ENCODE measurements at places on chromosomes 11 and 22.

GRCh38 chr22:50417411-50418210, 57.2 kb downstream of the SBF1 start:
- no peak for DNase-seq

- DNase-seq, result no peak
Observed at GRCh38 chr11:94504689-94505293, 7.5 kb upstream of the C11orf97 start.

DNA sequence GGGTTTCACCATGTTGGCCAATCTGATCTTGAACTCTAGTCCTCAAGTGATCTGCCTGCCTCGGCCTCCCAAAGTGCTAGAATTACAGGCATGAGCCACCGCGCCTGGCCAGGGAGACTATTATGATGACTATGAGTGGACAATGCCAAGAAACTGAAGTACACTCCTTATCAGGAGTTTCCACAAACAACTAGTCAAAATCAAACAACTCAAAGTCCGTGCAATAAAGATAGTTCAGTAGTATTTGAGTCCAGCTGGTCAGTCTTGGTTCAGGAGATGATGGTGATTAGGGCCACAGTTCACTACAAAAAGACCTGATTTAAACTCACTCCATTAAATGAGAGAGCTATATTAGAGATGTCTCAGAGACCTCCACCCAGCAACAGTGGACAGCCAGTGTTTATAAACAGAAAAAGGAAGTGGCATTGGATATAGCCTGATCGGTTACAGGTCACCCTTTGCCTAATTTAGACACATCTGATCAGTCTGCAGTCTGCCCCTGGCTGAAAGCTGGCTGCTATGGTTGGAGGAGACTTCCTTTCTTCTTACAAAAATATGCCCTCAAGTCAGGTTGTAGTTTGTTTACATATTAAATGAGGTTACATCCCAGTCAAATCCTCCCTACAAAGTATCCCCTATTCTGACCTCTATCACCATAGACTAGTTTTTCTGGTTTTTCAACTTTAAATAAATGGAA, 17.0 kb downstream of the CD3E start:
- DNase-seq, result no peak

- no peak for DNase-seq
Observed at GRCh38 chr11:124198897-124199296, 15.8 kb downstream of the OR10D3 start.

DNA sequence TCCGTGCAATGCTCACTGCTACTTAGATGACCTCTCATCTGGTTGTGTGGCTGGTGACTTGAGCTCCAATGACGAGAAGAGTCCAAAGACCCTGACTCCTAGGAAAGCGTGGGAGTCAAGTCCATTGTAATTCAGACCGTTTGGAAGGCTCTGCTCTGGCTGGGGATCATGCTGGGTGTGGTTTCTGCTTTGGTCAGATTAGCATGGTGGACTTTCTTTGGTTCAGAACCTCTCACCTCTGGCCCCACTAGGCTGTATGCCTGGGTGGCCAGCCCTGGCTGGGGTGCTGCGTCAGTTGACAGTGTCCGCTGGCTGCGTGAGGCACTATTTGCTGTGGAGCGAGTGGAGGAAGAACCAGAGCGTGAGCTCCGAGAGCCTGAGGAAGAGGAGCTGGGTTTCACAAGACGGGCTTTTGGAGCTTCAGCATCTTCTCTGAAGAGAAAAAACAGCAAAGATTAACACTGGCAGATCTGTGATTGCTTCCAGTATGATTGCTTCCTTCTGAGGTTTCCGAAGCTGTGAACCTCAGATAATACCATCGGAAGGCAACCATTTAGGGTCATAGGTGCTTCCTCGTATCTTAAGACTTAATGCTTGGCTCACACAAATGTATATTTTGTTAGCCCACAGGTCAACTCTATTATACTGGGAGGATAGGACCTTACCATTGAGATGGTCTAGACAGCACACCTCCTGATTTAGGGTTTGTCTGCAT, 11.6 kb upstream of the HSPA8 start:
- DNase-seq, result no peak

GRCh38 chr22:46272196-46272595, 4.4 kb downstream of the TTC38 start:
- DNase-seq, result no peak

DNA sequence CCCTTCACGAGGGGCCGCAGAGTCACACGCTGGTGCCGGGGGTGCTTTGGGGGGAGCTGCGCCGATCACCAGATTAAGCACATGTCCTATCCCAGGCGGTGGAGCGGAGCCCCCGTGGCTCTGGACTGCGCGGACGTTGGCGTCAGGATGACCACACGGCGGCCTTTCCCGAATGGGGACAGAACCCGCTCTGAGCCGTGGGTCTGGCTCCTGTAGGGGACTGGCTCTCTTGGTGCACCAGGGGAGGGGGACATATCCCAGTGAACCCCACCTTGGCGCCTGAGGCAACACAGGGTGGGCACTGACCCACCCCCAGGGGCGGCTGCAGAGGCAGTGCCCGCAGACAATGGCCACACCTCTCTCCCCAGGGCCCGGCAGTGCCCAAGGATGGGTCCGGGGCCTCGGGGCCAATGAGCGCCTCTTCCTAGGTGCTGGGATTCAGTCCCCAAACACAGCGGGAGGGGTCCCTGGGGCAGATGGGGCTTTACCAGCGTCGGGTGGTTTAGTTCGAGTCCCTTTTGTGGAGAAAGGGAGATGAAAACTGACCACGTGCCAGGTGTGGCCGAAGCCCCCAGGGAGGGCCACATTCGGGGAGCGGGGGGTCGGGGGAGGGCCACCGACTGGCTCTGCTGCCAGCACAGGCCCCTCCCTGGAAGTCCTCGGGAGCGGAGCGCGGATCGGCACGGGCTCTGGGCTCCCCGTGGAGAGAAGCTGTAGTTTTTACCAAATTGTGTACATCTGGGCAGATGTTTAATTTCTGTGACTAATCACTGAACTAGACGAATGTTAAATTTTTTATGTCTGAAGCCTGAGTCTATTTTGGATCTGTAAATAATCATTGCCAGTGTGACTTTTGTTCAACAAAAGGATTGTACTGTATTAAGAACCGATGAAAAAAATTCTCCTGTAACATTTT, 58.9 kb downstream of the GRAMD4 start:
- DNase-seq, result no peak

- no peak for DNase-seq
Observed at GRCh38 chr11:8597182-8597581, 3.2 kb upstream of the STK33 start.

GRCh38 chr11:15874704-15875103, 481.6 kb downstream of the SOX6 start:
- no peak for DNase-seq

GRCh38 chr11:68658661-68659060, 25.7 kb upstream of the GAL start:
- DNase-seq, result no peak

DNA sequence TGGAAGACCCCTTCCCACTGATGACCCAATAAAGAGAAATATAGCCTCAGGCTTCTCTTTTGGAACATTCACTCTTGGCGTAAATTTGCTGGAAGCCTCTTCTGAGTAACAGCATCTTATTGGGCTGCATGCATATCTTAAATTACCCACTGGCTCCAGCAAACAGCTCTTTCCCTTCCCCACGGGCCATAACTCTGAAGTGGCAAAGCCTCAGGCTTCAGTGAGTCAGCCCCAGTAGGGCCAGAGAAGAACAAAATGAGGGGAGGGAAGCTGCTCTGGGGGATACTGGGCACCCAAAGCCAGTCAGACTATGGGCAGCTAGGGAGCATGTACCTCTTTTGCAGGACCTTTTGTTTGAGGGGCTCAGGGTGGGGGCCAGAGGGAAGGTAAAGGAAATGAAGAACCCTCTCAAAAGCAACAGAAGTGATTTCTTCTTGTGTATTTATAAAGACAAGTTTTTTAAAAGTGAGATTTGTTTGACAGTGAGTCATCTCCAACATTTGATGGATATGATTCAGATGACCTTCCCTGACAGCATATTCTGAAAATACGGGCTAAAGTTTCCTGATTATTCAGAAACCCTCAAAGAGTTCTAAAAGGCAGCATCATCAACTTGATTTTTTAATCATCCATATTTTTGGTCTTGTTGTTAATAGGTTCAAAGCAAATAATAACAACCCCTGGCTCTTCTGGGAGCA, 203.4 kb downstream of the KIF18A start:
- DNase-seq, result no peak

GRCh38 chr11:35262056-35262455, 123.1 kb downstream of the CD44 start:
- DNase-seq, result no peak

DNA sequence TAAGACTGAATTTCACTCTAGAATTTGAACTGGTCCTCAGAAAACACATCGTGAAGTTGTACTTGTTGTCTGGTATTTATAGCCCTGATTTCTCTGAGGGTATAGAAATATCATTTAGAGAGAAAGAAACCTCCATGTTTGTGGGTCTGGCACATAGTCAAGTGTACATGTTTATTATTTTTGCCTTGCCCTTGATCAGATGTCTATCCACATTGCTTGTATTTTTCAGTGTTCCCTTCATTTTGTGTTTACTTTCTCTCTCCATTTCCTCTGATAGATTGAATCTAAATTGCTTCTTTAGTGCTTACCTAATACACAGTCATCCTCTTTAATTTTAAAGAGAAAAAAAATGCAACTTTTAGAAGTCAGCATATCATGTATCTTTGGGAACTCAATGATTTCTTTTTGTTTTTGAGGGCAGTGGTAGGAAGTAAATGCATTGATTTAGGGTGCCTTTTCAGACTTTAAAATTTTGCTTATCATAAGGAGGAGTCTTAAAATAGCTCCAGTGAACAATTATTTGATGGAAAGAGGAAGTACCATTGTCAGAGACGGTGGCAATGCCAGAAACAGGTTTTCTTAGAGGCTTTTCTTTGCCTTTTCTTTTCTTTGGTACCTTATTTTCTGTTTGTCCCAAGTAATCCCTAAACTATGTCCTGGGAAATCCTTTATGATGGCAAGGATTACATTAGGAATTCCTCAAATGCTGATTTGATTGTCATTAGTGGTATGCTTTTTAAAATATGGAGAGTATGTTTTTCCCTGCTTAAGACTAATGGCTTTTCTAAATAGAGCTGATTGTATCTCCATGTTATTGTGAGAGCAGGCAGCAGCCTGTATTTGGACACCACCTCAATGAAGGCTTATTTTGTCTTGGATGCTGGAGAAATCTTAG, 29.8 kb upstream of the TECTA start:
- no peak for DNase-seq

GRCh38 chr11:130638624-130639023, 190.2 kb downstream of the ADAMTS15 start:
- DNase-seq, result no peak

- no peak for DNase-seq
Observed at GRCh38 chr11:73374151-73374550, 2.0 kb upstream of the RELT start.

- DNase-seq, result no peak
Observed at GRCh38 chr22:32964411-32965057, 93.6 kb downstream of the SYN3 start.

- DNase-seq, result no peak
Observed at GRCh38 chr11:134762248-134763029, 350.4 kb upstream of the B3GAT1 start.

DNA sequence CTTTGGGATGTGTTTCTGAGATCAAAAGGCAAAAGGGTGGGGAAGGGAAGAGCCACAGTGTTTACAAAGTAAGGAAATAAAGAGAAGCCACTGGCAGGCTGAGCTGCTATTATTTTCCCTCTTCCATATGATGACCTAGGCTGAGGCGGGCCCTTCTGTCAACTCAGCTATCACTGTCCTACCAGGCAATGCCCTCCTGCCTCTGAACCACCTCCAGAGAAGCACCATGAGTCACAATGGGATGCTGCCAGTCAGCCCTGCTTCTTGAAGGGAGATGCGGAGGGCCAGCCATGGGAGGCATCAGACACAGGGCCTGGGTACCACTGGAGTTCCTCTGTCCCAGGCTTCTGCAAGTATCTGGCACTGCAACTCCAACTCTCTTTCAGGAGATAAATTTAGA, 107.9 kb upstream of the BID start:
- no peak for DNase-seq

DNA sequence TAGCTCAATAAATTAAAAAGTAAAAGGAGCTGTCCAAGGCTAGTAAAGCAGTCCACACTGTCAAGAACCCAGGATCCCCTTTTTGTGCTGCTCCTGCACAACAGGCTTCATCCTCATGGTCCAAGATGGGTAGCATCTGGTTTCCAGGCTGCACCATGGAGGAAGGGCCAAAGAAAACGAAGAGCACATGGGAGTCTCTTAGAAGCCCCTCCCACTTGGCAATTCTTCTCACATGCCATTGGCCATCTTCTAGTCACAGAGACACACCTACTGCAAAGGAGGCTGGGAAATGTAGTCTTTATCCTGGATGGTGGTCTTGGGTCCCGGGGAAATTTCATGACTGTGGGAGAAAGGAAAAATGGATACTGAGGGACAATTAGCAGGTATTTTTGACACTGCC, 37.8 kb downstream of the PRR5L start:
- no peak for DNase-seq

Measured in activated naive CD4-positive, alpha-beta T cell (primary cell).